AML-193 (cell line): ENCODE measurements at places on chromosomes 11 and 22.

DNA sequence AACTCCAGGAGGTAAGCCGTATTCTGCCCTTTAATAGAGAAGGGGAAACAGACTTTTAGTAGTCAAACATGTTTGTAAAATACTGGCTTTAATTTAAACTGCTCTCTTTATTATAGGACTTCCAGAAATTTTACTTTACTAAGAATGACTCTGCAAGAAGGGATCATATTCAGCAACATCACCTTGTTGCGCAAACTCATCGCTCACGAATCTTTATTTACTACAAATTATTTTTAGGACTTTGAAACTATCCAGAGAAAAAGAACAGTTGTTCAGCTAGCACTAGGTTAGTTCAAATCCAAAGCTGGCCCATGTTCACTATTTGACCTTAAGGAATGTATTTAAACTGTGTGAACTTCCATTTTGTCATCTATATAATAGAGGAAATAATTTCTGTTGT, 498.3 kb upstream of the TENM4 start:
- no peak for DNase-seq

DNA sequence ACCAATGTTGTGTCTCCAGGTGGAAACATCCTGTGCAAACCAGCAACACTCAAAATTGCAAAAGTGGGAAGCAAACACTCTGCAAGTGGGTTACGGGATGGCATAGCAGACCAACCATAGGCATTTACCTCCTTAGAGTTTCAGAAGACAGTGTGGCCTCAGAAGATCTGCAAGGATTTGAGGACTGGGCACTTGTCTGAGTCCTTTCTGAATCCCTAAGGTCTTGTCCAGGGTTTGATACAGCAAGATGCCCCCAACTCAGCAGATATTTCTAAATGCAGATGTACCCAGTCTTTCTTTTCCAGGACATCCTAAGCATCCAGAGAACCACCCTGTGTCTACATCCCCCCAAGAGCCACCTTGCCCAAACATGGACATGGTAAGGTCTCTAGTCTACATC, 51.7 kb upstream of the SHANK2 start:
- no peak for DNase-seq

DNA sequence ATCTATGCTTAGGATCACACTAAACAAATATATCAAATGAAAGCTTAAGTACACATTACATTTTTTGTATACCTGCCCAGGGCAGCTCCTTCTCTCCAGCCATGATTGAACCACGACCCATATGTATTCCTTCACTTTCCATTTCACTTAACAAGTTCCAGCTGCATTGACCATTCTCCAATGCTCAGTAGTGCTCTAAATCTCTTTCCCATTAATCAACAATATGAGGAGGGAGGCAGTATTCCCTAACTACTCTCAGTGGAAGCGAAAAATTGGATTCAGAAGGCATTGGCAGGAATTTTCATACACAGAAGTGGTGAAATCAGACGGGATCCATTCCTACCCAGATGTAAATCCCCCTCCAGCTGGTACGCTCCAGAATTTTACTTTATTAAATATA, 372.0 kb upstream of the LUZP2 start:
- no peak for DNase-seq

DNA sequence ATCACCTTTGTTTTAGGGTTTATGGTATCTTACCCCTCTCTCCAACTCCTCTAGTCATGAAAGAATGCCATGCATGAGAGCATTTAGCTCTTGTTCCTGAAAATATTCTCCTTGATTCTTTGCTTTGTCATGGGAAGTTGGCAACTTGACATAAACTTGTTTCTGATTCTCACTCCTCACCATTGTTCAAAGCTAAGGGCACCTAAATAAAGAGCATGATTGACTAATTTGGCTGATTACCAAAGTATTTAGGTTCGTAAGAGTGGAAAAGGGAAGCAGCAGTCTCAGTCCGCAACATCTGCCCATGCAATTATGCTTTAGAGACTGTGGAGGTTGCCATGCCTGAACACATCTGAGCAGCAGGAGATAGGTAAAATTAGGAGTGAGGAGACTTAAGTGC, 26.4 kb downstream of the OR52K1 start:
- DNase-seq = no peak

DNA sequence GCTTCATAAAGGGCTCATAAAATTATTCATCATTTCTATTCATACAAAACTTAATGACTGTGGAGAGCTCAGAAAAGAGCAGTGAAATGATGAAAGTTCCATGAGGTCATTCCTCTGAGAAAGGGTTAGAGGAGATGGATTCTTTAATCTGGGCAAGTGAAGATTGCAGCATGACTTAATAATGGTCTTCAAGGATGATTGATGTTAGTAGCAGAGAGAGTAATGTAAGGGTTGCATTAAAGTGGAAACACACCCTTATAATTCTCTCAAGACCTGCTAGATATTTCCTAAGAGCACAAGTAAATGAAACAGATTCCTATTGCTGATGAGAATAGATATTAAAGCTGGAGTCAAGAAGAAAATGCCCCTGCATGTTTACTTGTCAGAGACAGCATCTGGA, 711.6 kb upstream of the ANO5 start:
- no peak for DNase-seq

GRCh38 chr11:93407777-93408401, 77.3 kb downstream of the DEUP1 start:
- peak; percentile 27 for DNase-seq

DNA sequence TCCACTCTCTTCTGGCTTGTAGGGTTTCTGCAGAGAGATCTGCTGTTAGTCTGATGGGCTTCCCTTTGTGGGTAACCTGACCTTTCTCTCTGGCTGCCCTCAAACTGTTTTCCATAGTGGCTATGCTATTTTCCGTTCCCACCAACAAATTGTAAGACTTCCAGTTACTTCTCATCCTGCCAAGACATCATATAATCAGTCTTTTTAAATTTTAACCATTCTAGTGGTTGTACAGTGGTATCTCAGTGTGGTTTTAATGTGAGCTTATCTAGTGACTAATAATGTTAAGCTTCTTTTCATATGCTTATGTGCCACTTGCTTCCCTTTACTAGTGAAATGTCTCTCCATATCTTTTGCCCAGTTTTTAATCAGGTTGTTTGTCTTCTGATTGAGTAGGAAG, 13.6 kb upstream of the TRIM29 start:
- DNase-seq = no peak

GRCh38 chr11:75388386-75389275, 10.7 kb upstream of the RPS3 start:
- DNase-seq = peak; percentile 77

DNA sequence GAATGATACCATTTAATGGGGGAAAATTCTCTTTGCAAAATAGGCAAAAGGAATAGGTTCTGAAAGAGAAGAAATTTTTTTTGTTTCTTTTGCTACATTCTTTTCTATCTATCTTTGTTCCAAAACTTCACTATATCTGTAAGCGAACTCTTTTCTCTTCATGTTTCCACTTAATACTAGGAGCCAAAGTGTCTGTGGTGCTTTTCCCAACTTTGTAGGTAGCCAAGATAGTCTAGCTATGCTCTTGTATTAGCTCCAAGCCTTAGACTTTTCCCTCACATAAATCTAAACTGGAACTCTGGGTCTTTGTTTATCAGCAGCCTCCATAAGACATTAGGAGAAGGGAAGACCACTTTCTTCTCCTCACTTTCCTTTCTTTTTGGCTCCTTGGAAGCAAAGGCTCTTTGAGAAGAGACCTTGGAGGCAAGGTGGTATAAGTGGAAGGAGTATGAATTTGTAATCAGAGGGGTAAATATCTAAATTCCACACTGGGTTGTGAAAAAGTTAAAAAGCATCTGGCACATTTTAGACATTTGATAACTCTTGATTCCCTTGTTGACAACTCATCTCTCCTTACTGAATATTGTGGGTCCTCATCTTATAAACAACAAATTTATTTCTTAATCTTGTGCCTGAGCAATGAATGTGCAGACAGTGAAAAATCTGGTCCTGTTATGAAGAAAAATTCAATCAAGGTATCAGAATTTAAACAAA, 130.0 kb downstream of the EHF start:
- DNase-seq = no peak

- no peak for DNase-seq
These were observed 65.6 kb upstream of the SHISAL1 start for GRCh38 chr22:44378380-44378779.

DNA sequence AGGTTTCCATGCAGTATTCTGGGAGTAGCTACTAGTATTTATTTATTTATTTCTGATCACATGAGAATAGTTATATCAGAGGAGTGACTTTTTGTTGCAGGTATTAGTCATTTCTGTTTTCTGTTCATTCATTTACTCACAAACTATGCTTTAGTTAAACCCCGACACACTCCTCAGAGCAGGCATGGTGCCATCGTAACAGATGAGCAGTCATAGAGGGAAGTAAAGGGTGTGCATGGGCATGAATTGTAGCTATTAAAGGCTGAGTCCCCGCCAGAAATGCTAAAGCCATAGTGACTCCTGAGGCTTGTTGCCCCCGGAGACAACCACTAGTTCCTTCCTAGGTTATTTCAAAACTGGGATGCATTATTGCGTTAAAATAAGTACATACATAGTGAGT, 10.6 kb downstream of the JHY start:
- peak; percentile 88 for DNase-seq

DNA sequence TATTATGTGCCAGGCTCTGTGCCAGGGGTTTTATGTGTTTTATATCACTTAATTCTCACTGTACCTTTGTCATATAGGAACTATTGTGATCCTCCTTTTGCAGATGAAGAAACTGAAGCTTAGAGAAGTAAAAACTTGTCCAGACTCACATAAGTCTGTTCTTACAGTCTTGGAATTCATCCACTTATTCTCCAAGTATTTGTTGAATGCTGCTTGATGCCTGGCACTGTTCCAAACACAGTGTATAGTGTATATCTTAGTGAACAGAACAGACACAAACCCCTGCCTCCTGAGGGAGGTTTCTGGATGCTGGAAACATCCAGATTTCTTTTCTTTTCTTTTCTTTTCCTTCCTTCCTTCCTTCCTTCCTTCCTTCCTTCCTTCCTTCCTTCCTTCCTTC, 29.0 kb upstream of the FGF3 start:
- DNase-seq = no peak

GRCh38 chr11:86180423-86180822, 64.1 kb upstream of the EED start:
- peak; percentile 27 for DNase-seq

DNA sequence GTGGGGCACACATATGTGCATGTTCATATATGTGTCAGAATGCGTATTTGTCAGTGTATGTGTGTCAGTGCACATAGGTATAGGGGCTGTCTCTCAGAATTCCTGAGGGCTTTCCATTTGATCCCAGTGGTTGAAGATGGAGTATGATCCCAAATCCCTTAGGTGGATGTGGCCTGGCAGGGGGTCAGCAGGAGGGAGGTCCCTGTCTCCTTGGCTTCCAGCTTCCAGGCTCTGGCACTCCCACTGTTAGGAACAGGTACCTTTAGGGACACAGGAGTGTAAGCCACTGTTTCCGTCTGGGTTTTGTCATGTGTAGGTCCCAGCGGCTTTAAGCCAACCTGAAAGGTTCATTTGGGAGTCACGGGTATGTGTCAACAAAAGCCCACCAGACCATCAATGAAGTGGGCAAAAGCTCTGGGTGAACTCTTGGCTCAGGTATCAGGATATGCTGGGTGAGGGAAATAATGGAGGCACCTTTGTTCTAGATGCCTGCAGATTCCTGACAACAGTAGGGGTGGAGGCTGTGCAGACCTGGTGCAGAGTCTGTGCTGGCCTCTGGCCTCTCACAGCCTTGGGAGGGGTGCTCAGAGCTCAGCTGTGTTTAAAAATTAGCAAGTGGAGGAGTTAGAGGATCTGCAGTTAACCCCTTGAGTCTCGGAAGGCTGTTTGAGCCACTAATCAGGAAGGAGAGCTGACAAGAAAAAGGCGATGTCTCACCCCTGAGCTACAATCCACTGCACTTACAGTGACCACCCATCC, 9.0 kb downstream of the KCNQ1OT1 start:
- no peak for DNase-seq

DNA sequence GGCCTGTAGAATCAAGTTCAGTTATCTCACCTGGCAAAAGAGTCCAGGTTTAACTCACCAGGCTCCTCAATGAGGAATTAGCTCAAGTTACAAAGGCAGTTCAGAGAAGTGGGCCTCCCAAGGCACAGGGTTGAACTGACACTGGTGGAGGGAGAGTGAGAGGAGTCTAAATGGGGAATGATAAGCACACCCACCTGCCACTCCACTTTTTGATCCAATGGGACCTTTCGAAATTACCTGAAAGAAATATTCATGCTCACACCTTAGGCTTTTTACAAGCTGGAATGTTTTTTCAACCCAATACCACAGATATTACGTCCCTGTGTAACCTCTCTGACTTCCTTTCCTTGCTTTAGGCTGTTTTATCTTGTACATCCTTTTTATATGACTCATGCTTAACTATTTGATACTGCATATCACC, 642.7 kb upstream of the TENM4 start:
- DNase-seq = no peak

DNA sequence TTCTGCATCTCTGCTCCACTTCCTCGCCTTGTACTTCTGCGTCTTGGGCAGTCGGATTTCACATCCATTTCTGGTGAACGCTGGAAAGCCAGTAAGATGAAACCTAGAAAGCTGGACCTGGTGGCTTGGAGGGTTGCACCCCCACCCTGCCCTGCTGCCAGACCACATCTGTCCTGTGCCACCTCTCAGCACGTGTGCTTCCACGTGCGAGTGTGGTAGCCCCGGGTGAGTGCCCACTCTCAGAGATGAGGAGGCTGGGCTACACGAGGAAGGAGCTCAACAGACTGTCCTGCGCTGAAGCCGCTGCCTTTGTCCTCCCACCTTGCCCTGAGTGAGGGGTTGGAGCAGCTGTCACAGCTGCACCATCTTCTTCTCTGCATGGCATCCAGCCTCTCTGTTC, 77.5 kb downstream of the NTM start:
- DNase-seq = no peak

DNA sequence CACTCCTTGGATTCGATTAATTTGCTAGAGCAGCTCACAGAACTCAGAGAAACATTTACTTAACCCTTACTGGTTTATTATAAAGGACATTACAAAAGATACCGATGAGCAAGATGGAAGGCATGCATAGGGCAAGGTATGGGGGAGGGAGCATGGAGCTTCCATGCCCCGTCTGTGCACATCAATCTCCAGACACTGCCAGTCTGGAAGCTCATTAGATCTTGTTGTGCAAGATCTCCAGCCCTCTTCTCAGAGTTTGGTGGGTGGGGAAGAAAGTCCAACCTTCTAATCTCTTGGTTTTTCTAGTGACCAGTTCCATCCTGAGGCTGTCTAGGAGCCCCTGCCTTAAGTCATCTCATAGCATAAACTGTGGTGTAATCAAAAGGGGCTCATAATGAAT, 190.7 kb downstream of the UVRAG start:
- DNase-seq = no peak

DNA sequence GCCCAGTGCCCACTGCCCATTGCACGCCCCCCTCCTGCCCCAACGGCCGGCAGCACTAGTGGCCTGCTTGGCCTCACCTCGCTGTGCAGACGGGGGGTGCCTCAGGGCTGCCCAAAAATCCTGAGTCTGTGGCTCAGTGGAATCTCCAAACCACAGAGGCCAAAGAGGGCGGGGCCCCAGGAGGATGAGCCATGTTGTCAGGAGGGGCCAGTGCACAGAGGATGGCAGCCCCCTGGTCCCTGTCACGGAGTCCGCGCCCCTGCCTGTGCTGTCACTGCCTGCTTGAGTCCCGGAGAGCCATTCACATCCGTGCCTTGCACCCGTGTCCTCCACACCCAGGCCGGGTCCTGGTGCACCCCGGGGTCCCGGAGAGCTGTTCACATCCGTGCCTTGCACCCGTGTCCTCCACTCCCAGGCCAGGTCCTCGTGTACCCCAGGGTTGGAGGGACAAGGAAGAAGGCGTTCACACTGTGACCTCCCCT, 36.4 kb upstream of the MUC5AC start:
- no peak for DNase-seq

- DNase-seq = no peak
These were observed 303.6 kb downstream of the SBF2 start for GRCh38 chr11:9990221-9990973.
